Activated T-helper 1 cell treated with Interleukin-2 at 50 U/mL for 16 hours (primary cell): ENCODE measurements at places on chromosomes 16 and 17.

- no peak for DNase-seq
Observed at GRCh38 chr17:16466407-16466806, 25.6 kb downstream of the LRRC75A start.

DNA sequence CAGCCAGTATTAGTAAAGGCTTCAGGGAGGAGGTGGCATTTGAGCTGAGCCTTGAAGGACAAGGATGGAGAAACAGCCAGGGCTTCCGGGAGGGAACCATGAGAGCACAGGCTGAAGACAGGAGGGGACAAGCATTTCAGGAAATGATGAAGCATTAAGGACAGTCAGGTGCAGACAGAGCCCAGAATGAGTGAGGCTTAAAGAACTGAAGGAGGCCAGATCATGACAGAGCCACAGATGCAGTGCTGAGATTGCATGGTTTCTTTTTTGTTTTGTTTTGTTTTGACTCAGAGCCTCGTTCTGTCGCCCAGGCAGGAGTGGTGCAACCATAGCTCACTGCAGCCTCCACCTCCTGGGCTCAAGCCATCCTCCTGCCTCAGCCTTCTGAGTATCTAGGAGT is 211.5 kb downstream of the SOX9 start:
- DNase-seq, result no peak

DNA sequence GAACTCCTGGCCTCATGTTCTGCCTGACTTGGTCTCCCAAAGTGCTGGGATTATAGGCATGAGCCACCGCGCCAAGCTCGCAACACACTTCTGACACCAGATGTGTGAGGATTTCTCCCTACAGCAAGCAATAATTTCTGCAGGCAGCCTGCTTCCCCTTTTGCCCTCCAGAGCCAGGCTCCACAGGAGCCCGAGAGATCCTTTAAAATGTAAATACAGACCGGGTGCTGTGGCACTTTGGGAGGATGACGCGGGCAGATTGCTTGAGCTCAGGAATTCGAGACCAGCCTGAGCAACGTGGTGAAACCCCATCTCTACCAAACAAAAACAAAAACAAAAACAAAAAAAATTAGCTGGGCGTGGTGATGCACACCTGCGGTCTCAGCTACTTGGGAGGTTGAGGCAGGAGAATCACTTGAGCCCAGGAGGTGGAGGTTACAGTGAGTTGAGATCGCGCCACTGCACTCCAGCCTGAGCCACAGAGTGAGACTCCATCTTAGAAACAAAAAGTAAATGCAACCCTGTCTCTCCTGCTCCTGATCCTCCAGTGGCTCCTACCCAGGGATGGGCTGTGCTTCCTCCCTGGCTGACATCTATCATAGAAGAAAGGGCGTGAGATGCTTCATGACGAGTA is 14.7 kb downstream of the C16orf96 start:
- DNase-seq, result no peak

- no peak for DNase-seq
Observed at GRCh38 chr17:66192378-66192687, 400 bp upstream of the CEP112 start.

GRCh38 chr17:58172369-58173071 is 5.7 kb downstream of the OR4D2 start:
- DNase-seq, result peak; percentile 24

DNA sequence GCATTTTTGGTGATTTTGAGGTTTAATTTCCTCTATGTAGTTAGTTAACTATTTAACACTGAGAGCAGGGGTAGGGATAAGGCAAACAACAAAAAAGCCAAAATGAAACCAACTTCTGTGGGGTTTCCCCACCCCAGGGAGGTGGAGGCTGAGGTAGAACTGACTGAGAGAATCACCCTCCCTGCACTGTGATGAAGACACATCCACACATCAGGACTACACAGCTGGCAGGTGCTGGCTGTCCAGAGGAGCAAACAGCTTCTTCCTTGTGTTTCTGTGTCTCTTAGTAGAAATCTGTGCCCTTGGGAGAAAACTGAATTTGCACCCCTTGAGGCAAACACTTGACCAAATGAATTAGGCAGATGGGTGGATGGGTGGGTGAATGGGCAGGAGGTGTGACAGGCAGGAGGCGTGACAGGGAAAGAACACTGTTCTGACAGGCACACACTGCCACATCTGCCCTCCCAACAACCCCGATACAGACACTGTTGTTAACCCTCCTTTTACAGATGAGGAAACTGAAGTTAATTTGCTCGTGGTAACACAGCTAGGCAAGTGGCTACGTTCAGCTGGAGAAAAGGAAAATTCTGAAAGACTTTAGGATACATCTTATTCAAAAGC is 62.9 kb upstream of the AMZ2 start:
- no peak for DNase-seq

GRCh38 chr16:57401943-57402640 is 2.5 kb upstream of the CCL17 start:
- no peak for DNase-seq

GRCh38 chr16:30609002-30609925 is 925 bp downstream of the ZNF689 start:
- DNase-seq, result peak; percentile 22

DNA sequence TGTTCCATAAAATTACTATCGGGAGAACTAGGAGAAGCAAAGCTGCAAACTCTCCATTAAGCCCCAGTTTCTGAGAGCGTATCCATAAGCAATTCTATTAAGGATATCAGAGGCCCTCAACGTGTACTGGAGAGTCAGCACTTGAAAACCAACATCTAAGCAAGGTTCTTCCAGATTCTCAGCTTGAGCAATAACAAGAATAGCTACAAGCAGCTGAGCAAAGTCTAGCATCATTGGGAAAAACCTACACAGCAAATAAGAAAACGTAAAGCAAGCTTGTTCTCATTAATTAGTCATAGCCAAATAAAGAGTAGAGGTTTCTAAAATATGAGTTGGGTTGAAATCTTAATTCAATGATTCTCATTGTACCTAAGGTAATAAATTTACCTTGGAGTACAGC is 26.9 kb upstream of the COX10 start:
- no peak for DNase-seq

- DNase-seq, result no peak
Observed at GRCh38 chr16:10984509-10984908, 40.1 kb downstream of the CLEC16A start.

DNA sequence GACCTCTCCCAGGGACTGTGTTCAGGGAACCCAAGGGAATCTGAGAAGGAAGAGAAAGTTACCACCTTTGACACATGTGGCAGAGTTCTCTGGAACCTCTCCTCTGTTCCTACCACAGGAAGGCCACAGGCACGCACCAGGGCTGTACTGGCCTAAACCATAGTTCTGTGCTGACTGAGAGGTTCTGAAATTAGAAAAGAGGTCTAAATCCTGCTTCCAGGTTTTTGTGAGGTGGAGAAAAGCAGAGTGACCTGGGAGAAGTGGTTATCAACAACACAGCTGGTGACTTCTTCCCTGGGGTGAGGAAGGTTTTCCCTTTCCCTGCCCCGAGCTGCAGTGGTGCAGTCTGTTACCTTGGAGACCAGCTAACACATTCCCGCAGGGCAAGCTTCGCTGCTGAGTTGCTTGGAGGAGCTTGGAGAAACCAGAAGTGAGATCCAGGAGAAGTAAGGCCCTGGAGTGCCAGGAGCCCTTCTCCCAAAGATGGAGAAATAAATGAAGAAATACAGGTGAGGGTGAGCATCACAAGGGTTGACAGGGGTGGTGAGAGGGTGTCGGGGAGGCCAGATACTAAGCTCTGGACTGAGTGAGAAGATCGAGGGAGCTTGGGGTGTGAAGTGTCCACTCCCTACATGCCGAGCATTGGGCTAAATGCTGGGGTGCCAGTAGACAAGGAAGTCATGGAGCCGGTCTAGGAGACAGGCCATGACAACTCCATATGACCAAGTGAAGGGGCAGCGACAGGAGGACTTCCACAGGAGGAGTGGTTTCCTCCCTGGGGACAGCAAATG is at the start of gene VWA3A:
Gene VWA3A, plus strand, starts transcription at position 399 of the 791 bp plus-strand sequence. Its CDS starts 97 bp downstream, at position 496.
- no peak for DNase-seq

DNA sequence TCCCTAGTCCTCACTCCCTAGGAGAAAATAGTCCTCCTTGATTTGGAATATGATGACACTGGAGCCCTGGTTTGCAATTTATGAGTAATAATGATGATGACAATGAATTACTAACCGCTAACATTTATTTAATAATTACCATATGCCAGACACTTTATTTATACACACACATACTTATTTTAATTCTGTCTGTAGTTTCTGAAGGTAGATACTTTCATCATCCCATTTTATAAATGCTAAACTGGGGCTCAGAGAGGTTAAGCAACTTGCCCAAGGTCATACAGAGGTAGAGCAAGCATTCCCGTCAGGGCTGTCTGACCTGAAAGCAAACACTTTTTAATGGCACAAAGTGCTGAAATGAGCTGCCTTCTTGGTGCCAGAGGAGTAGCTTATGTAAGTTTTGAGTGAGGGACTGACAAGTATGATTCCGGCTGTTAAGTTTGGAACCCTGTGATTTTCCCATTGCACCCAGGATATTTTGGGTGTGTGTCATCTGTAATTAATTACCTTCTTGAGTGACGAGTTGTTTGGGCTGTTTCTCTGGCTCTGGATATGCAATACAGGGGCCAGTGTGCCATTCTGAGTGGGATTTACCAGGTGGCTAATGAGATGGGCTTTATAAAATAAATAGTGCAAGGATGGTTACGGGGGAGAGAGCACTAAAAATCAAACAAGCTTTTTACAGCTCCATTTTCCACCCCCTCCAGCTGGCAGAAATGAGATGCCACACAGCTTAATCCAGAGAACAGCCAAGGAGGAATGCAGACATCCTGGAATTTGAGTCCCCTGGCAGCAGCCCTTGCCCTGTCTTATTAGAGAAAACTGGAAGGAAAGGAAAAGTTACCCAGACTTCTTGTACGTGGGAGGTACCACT is 211.8 kb downstream of the SNX29 start:
- no peak for DNase-seq

DNA sequence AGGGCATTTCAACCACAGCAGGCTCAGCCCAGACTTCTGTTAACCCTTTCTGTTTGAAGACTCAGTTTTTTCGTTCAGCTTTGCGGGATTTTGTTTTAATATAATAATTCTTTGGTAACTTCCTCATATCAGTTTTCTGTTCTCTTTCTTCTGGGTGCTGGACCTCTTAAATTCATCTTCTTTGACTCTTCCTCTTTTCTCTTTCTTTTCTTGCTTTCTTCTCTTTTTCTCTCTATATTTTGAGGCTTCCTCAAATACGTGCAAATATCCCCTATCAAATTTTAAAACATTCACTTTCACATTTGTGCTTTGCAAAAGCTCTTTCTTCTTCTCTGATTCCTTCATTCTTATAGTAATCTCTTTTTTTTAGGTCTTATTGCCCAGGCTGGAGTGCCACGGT is 136.3 kb downstream of the HS3ST3B1 start:
- no peak for DNase-seq

GRCh38 chr16:11629071-11630030 is 38.9 kb upstream of the SNN start:
- DNase-seq, result no peak

DNA sequence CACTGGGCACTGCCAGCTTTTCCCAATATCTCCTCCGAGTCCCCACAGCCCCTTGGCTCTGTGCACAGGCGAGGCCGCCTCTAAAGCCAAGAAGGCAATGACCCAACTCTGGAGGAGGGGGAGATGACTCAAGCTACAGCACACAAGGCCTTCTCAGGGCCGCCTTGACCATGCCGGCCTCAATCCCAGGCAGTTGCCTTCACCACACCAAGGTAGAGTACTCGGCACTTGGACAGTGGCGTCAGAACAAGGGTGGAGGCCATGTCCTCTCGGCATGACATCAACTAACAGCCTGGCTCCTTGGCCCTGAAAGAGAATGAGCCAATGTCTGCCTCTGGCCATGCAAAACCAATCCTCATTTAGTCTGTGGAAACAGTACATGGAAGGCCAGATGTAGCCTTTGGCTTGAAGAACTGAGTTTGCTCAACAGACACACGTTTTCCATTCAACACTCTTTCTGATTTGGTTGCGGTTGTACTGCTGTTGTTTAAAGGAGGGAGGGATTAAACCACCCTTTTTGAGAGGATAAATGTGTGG is 139.6 kb downstream of the XYLT1 start:
- no peak for DNase-seq

DNA sequence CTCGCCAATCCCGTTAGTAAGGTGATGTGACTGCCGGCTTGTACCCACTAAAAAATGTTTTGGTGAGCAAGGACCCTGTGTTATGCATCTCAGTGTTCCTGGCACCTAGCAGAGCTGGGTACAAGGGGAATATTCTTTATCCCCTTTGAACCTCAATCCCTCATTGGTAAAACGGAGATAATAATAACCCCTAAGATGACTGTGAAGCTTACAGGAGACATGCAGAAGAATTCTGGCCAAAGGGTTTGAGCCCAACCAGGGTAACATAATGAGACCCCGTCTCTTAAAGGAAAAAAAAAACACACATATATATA is 896 bp downstream of the GGA2 start:
- no peak for DNase-seq

DNA sequence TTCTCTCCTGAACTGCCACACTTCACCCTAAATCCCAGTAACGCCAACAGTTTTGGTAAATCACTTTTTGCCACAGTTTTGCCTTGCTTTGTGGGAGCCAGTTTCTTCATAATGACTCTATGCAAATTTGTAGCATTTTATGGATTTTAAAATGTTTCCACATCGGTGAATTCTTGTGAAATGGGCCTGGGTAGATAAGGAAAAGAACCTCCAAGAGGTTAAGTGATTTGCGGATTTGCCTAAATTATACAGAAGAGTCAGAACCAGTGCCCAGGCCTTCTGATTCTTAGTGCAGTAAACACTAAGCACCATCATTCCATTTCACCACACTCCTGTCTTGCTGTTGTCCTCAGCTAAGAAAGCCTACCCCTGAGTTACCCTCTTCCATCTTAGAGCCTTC is 17.9 kb downstream of the MINK1 start:
- DNase-seq, result no peak

DNA sequence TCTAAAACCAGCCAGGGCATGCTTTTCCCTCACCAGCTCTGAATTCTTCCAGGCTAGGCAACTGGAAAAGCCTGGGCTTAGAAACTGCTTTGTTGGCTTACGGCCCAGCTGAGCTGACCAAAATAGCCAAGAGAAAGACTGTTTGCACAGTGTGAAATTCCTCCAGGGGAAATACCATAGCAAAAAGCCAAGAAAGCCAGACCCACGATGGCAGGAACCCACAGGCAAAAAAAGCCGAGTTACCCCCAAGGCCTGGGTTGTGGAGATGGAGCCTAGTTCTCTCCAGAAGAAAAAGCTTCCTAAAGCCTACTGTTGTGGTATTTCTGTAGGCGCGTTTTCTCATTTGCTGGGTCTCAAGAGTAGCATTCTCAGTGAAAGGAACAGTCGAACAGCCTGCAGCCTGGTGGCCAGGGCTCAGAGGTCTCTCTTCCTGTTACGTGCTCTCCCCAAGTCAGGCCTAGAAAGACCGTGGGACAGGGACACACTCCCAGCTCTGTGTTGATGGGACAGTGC is 9.2 kb downstream of the SP2 start:
- no peak for DNase-seq

GRCh38 chr16:66442502-66443268 is 15.6 kb downstream of the BEAN1 start:
- DNase-seq, result no peak

- DNase-seq, result no peak
Observed at GRCh38 chr16:84848986-84849634, 29.3 kb downstream of the CRISPLD2 start.

GRCh38 chr17:41625602-41626001 is 1.2 kb upstream of the KRT17 start:
- DNase-seq, result no peak
